Islet precursor cell (in vitro differentiated cells): ENCODE measurements at places on chromosomes 4 and X.

DNA sequence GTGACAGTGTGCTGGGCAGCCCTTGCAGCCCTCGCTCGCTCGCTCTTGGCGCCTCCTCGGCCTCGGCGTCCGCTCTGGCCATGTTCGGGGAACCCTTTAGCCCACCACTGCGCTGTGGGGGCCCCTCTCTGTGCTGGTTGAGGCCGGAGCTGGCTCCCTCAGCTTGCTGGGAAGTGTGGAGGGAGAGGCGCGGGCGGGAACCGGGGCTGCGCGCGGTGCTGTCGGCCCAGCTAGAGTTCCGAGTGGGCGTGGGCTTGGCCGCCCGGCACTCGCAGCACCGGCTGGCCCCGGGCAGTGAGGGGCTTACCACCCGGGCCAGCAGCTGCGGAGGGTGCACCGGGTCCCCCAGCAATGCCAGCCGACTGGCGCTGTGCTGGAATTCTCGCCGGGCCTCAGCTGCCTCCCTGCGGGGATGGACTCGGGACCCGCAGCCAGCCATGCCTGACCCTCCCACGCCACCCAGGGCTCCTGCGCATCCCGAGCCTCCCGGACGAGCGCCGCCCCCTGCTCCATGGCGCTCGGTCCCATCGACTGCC is 770.1 kb upstream of the GALNTL6 start:
- no peak for DNase-seq

GRCh38 chr4:39312816-39313215 is 53.3 kb downstream of the RFC1 start:
- DNase-seq = no peak

GRCh38 chr4:185202984-185203485 is 765 bp downstream of the CFAP97 start:
- DNase-seq = no peak

- DNase-seq = no peak
These were observed 53.0 kb upstream of the SHISA3 start for GRCh38 chr4:42344309-42344708.

GRCh38 chrX:19904778-19905367 is 17.5 kb upstream of the SH3KBP1 start:
- peak; percentile 53 for DNase-seq

GRCh38 chr4:109164011-109164410 is 138.4 kb downstream of the COL25A1 start:
- peak; percentile 79 for DNase-seq

DNA sequence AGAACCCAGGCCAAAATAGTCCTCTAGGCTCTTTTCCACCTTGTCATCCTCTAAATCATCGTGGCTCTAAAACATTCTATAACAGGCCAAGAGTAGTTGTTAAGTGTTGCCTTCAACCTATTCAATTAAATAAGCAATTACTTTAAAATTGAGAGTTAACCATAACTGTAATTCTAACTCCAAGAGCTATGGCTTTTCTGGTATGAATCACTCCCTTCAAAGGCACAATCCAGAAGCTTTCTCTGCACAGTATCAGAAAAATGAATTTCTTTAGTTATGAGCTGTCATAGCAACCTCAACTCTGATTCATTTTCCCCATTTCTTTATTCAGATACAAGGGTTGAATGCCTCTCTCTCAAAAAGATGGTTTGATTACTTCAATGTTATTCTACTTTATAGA is 21.7 kb downstream of the INPP4B start:
- DNase-seq = no peak

DNA sequence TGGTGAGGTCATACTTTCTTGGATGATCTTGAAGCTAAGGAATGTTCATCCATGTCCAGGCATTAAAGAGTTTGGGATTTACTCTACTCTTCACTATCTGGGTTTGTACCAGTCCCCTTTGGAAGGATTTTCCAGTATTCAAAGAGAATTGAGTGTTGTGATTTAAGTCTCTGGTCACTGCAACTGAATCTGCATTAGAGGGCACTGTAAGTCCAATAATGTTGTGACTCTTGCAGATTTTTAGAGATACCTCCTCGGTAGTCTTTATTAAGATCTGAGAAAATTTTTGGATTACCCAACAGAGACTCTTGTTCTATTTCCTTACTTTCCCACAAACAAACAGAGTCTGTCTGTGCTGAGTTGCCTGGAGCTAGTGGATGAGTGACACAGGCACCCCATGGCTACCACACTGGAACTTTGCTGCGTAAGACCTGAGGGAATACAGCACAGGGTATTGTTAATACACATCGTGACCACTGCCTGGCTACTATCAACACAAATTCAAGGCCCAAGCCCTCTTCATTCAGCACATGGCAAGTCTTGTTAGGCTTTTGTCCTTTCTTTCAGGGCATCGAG is 357.1 kb upstream of the KLHL4 start:
- no peak for DNase-seq

DNA sequence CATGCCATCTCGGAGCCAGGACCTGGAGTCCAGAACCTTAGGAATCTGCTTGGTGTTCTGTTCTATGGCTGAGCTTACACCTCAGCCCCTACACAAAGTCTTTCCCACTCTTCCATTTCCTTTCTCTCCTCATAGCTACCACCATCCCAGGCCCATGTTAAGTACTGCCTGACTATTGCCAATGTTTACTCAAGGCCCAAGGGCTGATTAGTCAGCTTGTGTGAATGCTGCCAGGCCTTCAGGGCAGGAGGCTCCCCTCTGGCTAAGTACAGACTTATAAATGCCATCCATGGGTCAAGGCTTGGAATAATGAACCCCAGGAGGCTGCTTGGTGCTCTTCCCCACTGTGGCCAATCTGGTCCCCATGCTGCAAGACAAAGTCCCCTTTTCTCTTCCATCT is 411.6 kb upstream of the MAGEB18 start:
- DNase-seq = no peak

DNA sequence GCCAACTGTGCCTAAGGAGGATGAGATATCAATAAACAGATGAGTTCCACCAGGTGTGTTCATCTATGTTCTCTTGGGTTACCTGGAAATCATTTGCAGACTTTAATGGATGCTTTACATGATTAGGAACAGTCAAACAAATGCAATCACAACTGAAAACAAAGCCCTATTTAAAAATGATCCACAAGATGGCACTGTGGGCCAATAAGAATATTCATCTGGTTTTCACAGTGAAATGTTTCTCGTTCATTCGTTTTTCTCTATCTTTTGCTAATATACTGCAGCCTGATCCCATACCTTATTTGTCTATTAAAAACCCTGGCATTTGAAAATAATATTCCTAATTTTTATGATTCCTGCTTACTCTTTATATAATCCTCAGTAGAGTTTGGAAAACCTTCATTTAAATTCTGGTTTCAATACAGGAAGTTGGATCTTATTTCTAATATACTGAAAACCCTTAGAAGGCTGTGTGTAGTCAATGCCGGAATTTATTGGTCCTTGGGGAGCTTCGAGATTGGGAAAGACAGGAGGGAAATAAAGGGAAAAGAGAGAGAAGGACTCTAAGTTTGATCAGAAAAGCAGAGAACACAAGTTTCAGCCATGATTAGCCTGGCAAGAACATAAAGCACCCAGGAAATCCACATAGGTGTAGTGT is 63.8 kb upstream of the TAPT1 start:
- no peak for DNase-seq

DNA sequence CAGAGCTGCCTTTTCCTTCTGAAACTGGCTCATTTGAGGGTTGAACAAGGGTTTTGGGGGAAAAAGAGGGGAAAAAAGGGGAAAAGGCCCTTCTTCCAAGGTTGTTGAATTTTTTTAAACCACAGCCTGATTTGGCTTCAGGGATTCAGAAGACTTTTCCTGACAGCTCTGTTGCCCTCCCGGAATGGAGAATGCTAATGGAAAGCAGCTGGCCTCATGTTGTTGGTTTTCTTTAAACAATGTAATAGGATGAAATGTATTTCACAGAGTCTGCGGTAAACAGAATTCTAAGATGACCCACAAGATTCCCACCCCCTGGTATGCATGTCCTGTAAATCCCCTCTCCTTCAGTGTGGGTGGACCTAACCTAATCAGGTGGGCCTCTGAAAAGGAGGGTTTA is 3.3 kb upstream of the KIAA1210 start:
- no peak for DNase-seq

- no peak for DNase-seq
These were observed 78.8 kb upstream of the PLAC1 start for GRCh38 chrX:134737061-134737460.

GRCh38 chrX:40684092-40684491 is 36.7 kb upstream of the CXorf38 start:
- DNase-seq = no peak

DNA sequence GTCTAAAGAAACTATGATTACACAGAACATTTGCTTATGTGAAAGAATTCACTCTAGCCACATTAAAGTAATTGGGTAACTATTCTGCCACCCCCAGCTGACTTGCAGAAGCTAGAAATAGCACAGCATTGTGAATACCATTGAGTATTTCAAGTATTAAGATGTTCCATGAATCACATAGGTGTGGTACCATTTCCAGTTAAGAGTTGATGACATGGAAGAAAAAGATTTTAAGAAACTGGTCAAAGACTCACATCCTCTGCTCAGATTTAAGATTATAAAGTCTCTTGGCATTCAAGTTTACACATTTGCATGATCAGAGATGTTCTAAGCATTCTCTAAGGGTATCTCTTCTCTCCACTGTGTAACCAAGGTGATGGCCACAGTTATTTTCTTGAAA is 287.5 kb downstream of the CAMK2D start:
- no peak for DNase-seq
